ENCODE measurements at places on chromosomes 2 and 18.
A peak's percentile ranks its signal among the peaks of the same experiment; 100 is the strongest.

- no peak for DNase-seq
Measured at GRCh38 chr2:222193328-222193983, 105.3 kb downstream of the PAX3 start.

- no peak for DNase-seq
Measured at GRCh38 chr18:34023471-34023870, 201.2 kb downstream of the NOL4 start.

- DNase-seq: no peak
Measured at GRCh38 chr2:31271851-31272267, 37.9 kb downstream of the EHD3 start.

GRCh38 chr18:61637319-61637718, 255.5 kb downstream of the RNF152 start:
- DNase-seq: no peak

DNA sequence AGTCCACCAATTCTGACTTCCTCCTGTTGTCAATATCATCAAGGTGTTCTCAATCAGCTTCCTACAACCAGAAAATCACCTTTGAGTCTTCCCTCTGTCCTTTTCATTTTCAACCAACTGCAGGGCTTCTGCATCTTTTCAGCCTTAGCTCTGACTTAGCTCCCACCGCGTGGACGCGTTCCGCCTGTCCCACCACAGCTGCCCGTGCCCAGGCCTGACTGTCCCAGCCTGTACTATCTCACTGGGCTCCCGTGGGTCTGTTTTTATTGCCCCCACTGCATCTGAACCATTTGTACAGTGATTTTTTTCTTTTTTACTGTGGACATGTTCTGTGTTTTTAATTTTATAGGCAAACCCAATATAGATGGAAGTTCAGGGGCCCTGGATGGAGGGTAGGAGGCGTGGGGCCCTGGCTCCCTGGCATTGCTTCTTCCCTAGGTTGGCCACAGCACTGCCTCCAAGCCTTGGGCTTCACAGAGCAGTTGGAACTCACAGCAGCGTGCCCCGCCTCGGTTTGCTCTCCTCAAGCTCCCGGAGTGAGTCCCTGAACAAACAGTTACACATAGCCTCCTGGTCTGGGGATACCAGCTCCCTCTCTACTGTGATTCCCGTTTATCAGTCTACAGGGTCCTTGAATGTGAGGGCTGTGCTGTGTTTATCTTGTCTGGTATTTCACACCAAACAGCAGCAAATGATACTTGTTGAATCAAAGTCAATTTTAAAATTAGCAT, 280.6 kb upstream of the PXDN start:
- DNase-seq: no peak

GRCh38 chr2:240559286-240559685, 871 bp upstream of the DUSP28 start:
- DNase-seq: no peak

DNA sequence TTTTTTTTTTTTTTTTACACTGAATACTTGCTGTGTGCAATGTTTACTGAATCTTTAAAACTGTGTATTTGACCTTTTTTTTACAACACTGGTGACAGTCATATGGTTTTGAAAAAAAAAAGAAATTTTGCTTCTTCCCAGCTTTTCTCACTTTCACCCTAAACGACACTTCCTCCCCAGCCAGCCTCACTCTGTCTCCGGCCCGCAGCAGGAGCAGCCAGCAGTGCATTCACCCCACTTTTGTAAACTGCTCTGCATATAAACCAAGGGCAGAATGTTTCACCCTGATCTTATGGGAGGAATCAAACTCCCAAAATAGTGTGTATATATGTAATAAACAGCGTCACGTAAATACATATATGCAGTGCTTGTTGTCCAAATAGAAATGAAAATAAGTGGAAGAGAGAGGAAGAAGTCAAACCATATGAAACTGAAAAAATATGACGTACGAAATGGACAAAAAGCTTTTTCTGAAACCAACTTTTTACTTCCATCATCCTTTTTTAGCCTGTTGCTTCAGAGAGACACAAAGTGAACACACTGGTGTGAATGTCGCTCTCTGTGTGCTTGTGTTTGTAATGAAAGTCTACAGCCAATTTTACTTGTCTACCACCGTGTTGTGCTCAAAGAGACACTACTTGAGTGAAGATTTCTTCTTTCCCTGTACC, 54.2 kb downstream of the ZCCHC2 start:
- DNase-seq: no peak

DNA sequence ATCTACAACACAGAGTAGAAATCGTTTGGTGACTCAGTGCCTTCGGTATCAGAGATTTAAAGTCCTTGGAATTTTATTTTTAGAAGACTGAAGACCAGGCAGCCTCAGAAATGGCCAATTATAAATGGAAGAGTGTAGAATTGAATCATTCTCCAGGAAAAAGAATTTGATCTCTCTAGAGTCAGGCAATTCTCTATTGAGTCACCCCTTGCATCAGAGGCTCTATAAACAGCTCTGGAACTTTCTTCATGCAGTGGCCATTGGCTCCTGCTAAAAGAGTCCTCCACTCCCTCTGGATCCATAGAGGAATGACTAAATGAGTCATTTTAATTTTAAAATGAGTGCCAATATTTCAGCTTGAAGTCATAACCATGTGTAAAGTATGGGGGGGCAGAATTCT, 816.2 kb downstream of the TDRD15 start:
- DNase-seq: no peak

GRCh38 chr2:121648206-121649148, 785 bp downstream of the CLASP1 start:
- peak; percentile 37 for DNase-seq

GRCh38 chr18:64752707-64753106, 603.8 kb upstream of the LINC00305 start:
- no peak for DNase-seq

DNA sequence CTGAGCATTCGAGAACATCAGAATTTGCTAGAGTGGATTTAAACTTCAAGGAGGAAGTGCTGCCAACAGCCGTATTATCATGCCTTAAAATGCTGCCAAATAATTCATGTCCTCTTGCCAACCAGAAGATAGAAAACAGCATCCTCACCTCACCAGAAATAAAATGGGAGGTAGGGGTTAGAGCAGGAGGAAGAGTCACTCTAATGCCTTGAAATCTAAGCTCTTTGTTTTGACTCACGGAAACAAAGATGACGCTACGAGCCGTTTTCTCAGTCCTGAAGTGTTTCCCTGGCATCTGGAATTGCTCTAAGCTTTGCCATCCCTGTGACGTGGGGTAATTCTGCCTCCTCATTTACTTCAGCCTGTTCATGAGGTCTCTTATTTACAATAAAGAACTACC, 97.1 kb downstream of the PRPF40A start:
- DNase-seq: no peak

DNA sequence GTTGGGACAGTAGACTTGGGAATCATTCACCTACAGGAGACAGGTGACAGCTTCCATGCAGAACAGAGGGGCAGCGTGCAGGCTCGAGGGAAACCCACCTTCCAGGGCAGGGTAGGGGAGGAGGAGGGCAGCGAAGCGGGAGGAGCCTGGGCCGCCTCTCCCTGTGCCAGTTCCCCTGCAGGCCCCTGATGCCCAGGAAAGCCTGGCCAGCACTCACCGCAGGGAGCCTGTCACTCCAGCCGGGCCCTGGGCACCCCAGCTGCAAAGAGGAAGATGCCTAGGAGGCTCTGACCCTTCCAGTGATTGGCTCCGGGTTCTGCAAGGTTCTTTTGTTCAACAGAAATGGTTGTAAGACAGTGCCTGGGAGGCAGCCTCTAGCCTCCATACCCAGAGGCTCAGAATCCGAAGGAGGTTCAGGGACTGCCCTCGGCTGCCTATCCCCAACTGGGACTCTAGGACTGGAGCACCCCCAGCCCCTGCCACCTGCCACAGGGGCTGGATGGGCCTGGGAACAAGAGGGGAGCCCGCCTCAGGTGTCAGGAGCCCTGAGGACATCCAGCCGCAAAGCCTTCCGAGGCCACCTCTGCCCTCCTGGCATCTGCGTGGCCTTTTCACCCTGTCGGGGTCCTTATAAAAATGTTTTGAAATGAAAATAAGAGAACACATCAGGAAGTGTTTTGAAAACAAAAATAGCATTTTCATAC, 103.2 kb downstream of the PTGR3 start:
- no peak for DNase-seq

GRCh38 chr2:176854878-176855277, 357.7 kb upstream of the HNRNPA3 start:
- no peak for DNase-seq

DNA sequence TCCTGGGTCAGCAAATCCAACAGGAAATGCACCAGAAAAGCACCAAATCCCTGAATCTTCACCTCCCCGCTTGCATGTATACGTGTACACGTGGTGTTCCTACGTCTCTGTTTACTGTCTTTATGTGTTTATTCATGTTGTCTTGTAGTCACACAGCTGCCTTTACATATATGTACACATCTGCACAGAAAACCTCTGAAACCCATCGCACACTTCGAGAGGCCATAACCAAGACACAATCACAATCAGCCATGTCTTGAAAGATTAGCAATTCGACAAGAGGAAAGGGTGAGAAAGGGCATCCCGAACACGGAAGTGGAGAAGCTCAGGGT, 98.1 kb downstream of the PLB1 start:
- DNase-seq: no peak

DNA sequence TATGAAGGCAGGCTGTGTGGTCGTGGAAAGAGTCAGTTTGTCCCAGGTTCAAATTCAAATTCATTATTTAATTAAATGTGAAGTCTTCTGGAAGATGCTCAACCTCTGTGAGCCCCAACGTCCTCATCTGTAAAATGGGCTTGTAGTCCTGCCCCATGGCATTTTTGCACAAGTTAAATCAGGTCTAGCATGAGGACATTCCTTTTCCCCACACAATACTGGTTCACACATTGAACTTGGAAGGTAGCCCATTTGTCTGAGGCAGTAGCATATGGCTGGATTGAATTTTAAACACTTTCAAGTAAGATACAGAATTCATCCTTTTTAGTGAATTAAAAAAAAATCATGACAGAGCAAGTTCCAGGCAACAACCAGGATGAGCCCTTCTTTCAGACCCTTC, 665.4 kb upstream of the HS6ST1 start:
- DNase-seq: no peak

- no peak for DNase-seq
Measured at GRCh38 chr2:121746071-121746578, 9.3 kb upstream of the TSN start.

DNA sequence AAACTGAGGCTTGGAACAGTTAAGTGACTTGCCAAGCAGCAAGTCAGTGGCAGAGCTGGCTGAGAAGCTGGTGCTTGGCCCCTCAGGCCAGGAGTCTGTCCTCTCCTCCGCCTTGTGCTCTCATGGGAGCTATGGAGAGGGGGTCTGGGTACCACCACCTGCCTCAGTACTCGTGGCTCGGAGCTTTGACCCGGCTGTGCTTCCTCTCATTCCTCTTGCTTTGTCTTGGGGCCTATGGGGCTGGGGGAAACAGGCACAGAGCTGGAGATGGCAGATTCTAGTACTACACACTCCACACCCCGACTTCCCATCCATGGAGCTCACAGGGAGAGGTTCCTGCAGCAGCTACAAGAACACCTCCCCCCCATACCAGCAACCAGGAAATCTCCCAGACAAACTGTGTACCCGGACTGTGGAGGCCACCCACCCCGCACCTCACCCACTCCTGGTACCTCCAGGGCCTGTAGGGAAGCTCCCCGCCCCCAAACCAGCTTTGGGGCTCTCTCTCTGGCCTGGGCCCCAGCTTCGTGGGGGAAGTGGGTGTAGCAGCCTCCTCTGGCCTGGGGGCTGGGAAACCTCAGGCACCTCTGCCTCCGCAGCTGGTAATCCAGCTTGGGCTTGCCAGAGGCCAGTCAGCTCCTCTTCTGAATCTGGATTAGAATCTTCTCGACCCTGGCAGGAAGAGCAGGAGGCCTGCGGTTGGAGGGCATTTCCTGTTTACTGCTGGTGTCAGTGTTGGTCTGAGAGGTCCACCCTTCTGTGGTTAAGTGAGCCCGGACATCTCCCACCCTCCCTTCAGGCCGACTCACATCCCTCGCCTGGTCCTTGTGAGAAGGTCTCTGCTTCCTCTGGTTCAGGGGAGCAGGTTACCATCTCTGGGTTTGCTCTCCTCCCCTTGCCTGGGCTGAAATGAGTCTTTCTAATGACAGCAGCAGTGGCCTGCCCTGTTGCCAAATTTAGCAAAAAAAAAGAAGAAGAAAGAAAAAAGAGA, 22.3 kb upstream of the RHOB start:
- DNase-seq: peak; percentile 48

DNA sequence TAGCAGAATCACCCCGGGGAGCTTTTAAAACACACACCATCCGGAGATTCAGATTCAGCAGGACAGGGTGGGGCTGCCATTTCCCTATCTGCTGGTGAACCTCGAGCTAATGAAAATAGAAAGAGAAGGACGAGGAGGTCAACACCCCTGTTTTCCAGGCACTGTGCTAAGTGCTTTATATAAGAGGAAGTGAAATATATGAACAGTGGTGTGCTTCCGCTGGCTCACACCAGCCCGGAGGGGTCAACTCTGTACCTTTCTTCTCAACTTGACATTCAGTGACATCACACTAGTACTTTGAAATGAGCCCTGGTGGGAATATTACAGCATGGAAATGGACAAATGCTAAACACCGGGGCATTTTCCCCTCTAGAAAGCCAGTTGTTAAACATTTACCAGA, 108.3 kb upstream of the LTBP1 start:
- DNase-seq: no peak
